Fibroblast of skin of right quadriceps (primary cell): ENCODE measurements at places on chromosomes 1 and 21.

DNA sequence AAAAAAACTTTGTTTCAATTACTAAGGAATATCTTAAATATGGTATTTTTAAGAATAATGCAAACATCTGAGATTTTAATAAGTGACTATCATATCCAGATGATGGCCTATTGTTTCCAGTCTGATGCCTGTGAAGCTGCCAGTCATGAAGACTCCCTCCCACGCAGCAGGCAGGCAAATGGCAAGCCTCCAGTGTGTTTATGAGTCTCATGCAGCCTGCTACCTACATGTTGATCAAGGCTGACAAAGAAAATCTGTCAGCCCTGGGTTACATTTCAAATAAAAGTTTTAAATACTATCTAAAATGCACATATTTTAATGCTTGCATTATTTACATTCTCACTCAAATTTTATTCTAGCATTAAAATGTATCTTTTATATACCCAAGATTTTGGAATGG is 137.6 kb upstream of the RNPC3 start:
- DNase-seq = no peak

GRCh38 chr1:4681026-4681425 is 26.6 kb downstream of the AJAP1 start:
- DNase-seq = no peak

- no peak for DNase-seq
Measured at GRCh38 chr1:89901957-89902669, 81.3 kb downstream of the LRRC8D start.

DNA sequence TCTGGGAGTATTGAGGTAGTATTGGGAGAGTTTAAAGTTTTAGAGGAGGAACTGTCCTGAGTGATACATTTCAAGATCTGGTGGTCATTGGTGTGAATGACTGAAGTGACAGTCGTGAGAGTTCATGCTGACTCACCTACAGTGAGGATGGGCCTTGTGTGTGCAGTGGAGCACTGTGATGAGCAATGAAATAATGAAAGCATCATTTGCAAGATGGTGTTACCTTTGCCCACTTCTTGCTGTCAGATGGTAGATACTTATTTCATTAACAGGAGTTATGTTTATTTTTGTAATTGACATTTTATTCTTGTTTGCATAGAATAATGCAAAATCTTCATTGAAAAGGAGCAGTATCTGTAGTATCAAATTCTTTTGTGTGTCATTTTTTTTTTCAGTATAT is 29.0 kb downstream of the POU2F1 start:
- no peak for DNase-seq

GRCh38 chr1:178530502-178530901 is 17.6 kb downstream of the TEX35 start:
- DNase-seq = no peak

- peak; percentile 83 for DNase-seq
Measured at GRCh38 chr1:226443439-226443838, 35.5 kb upstream of the PARP1 start.

GRCh38 chr1:39525366-39526165 is 34.1 kb downstream of the BMP8A start:
- no peak for DNase-seq

GRCh38 chr1:53165408-53165961 is 23.0 kb upstream of the SLC1A7 start:
- no peak for DNase-seq

DNA sequence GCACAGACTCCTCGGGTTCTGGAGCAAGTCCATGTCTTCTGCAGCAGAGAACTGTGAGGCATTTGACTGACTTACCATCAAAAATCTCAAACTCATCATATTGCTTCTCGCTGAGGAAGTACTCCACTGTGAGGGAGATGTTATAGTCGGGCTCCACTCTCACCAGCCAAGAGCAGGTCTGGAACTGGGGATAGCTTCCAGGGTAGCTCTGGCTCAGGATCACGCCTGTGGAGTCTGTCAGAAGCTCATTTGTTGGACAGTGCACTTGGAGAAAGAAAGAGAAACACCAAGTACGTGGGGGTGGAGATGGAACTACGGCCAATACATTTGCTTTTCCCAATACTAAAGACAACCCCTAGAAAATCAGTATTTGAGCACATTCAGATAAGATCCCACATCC is 111.1 kb downstream of the ZSCAN20 start:
- no peak for DNase-seq

GRCh38 chr1:6141592-6141991 is 38.5 kb downstream of the CHD5 start:
- DNase-seq = no peak

- DNase-seq = peak; percentile 65
Measured at GRCh38 chr1:201845331-201846083, 16.6 kb downstream of the IPO9 start.

- DNase-seq = peak; percentile 89
Measured at GRCh38 chr1:8133657-8134430, 107.7 kb upstream of the ERRFI1 start.

GRCh38 chr21:16072737-16073136 is 343.0 kb downstream of the USP25 start:
- peak; percentile 99 for DNase-seq

DNA sequence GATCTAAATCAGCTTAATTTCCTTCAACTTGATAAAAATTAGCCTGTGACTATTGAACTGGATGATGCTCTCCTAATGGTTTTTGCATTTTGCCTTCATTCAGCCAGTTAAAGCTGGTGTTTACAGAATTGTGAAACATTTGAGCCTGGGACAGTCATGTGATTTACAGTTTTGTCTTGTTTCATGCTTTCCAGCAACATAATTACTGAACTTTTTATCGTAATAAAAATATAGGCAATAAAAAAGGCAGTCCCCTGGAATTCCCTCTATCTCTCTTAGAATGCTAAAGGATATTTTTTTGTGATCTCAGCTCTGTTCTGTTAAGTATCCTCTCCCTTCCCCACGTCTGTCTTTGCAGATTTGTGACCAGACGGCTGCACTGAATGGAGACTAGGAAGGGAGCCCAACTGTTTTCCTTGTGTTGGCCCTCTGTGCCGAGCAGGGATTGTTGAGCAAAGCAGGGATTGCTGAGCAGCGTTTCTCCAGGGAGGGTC is 70.3 kb upstream of the RGL1 start:
- DNase-seq = peak; percentile 70

- DNase-seq = no peak
Measured at GRCh38 chr1:145901312-145902021, 8.4 kb downstream of the ITGA10 start.

- no peak for DNase-seq
Measured at GRCh38 chr1:151897991-151898431, 11.3 kb downstream of the THEM4 start.

GRCh38 chr1:243508303-243508713 is 252.5 kb downstream of the SDCCAG8 start:
- no peak for DNase-seq

DNA sequence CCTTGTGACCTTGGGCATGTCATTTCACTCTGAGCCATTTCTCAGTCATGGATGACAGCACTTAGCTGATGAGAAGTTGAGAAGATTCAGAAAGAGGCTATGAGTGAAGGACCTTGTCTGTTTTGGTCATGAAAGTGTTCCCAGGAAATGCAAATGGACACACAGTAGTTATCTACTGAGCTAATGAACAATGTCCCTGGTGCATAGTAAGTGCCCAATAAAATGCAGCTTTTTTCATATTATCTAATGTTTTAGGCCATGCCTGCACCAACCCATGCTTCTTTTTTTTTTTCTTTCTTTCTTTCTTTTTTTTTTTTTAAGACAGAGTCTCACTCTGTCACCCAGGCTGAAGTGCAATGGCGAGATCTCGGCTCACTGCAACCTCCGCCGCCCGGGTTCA is 44.4 kb upstream of the EPB41 start:
- no peak for DNase-seq

GRCh38 chr1:109114342-109114674 is 393 bp downstream of the ELAPOR1 start:
- DNase-seq = no peak

- DNase-seq = no peak
Measured at GRCh38 chr1:8569242-8569641, 248.2 kb downstream of the RERE start.

DNA sequence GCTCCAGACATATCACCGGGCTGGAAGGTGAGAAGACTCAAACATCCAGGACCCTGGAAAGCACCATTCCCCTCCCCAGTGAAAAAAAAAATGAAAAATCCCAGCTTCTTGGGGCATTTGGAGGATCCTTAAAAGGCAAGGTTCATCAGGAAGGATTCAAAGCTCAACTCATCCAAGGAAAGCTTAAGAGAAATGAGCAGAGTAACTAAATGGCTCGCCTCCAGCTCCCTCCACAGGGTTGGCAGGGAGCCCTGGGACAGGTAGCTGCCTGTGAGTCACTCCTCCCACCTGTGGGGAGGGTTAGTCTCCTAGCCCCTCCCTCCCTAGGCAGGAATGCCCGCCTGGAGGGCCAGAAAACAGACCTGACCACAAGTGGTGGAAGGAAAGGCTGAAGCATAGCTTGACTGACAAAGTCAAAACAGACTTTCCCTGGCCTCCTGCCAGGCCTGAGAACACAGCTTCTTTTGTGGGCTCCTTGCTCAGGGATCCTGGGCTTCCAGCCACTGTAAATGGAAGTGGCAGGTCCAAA is 712 bp upstream of the LAMB3 start:
- peak; percentile 40 for DNase-seq

GRCh38 chr1:189323091-189323490 is 1154.6 kb downstream of the BRINP3 start:
- DNase-seq = peak; percentile 61

- DNase-seq = no peak
Measured at GRCh38 chr1:182634306-182635072, 30.3 kb upstream of the RGS16 start.

DNA sequence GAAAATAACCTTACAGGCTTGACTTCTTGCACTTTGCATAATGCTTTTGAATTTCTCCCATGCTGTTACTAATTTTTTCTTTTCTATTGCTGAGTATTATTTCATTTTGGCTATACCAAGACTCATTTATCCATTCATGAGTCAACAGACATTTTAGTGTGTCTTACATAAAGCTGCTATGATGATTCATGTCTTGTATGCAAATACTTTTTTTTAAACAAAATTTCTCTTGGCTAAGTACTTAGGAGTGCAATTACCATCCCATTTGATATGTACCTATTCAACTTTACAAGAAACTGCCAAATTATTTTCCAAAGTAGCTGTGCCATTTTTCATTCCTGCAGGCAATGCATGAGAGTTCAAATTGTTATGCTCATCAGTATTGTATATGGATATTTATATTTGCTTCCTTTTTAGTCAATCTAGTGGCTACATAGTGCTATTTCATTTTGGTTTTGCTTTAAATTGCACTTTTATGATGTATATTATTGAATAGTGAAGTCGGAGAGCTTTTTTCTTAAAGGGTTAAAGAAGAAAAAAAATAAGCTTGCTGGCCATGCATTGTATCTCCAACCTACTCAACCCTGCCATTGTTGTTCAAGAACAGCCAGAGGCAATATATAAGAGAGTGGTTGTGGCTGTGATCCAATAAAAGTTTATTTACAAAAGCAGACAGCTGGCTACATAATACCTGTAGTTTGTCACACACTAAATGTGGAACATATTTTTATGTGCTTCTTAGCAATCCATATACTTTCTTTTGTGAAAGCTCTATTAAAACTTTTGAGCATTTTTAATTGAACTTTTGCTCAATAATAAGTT is 862.8 kb downstream of the KCNT2 start:
- DNase-seq = no peak

DNA sequence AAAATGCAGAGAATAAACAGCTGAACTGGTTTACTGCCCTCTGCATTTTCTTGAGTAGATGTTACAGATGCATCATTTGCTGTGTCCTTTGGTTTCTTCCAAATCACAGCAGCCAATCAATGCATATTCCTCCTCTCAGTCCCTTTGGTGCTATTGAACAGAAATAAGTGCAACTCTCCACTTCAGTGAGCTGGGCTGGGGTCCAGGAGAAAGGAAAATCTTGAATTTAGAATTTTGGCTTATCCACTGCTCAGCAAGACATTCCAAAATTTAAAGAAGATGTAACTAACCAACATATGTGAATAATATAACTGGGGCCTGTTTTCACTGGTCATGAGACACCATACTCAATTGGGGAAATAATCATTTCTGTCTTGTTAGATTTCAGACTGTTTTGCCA is 39.2 kb downstream of the PRMT6 start:
- DNase-seq = no peak

- DNase-seq = no peak
Measured at GRCh38 chr1:171985639-171986038, 144.3 kb downstream of the DNM3 start.

GRCh38 chr1:159921700-159922504 is 3.4 kb downstream of the TAGLN2 start:
- DNase-seq = peak; percentile 21

GRCh38 chr1:203676455-203676854 is 49.8 kb downstream of the ATP2B4 start:
- DNase-seq = no peak

DNA sequence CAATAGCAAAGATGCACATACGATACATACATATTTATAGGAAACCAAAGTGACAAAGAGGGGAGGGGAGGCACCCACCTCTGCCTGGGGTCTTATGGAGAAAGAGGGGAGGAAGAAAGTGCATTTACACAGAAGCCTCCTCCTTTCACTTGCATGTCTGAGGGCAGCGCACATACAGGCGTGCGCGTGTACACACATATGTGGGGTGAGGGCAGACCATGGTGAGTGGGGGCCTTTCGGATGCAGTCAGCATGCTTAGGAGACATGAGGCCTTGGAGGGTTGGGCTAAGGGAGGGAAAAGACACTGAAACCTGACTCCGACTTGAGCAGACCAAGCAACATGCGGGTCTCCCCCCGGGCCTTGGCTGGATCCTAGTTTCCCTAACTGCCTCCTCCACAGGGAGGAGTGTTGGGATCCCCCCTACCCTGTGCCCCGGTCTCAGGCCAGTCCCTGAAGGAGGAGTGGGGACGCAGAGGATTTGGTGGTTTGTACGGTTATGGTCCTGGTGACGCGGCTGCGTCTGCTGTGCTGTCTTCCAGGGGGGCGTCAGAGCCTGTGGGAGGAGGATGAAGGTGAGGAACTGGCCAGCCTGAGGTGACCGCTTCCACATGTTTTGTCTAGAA is 15.2 kb downstream of the LRRC71 start:
- no peak for DNase-seq

- DNase-seq = no peak
Measured at GRCh38 chr1:166969074-166969677, 6.2 kb downstream of the ILDR2 start.

DNA sequence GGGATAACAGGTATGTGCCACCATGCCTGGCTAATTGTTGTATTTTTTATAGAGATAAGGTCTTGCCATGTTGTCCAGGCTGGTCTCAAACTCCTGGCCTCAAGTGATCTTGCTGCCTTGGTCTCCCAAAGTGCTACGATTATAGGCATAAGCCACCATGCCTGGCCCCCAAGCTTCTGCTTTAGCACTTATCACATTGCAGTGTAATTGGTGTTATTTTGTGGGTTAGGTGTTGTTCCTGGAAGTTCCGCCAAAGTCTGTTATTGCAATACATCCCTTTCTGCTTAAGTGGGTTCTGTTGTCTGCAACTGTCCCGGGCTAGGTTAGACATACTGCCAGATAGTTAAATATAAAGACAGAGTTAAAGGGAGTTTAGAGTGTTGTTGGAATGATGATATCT is 3.4 kb downstream of the ZCCHC17 start:
- DNase-seq = no peak

- DNase-seq = no peak
Measured at GRCh38 chr1:34970829-34971228, 14.3 kb downstream of the TMEM35B start.

GRCh38 chr1:12598974-12599373 is 19.0 kb downstream of the DHRS3 start:
- DNase-seq = no peak

GRCh38 chr1:43366179-43366578 is 1.6 kb downstream of the ELOVL1 start:
- DNase-seq = no peak
